BJ (cell line): ENCODE measurements at places on chromosomes 6 and 20. TPM values are rescaled to one million over a fixed set of nuclear protein-coding genes. Genes with fewer than 3 reads are reported as not detected.
A peak's percentile ranks its signal among the peaks of the same experiment; 100 is the strongest.

HUS1B gene
- 0.10 and 0.12 TPM in 2 replicates for polyA plus RNA-seq

TINAG gene
- not detected in 2 replicates for polyA plus RNA-seq

NHSL1 gene
- 3.3 and 3.6 TPM in 2 replicates for polyA plus RNA-seq

MRS2 gene
- polyA plus RNA-seq, result 6.5 and 12.9 TPM in 2 replicates

ABHD16B gene
- polyA plus RNA-seq, result not detected in 2 replicates

DNA sequence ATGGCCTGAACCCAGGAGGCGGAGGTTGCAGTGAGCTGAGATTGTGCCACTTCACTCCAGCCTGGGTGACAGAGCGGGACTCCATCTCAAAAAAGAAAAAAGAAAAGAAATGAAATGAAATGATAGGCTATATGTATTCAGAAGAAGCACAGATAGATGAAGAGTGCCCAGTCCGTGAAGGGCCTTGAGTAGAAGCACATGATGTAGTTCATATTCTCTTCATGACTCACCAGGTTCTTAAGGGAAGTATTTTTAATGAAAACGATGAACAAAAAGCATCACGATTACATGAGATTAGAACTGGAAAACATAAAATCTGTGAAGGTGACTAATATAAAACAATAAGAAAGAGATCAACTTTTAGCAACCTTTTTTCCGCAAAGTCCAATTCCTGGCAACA lies 29.8 kb downstream of the TPD52L1 start:
- no peak for DNase-seq

- no peak for DNase-seq
These were observed 425.3 kb upstream of the BTBD3 start for GRCh38 chr20:11492386-11492785.

DNA sequence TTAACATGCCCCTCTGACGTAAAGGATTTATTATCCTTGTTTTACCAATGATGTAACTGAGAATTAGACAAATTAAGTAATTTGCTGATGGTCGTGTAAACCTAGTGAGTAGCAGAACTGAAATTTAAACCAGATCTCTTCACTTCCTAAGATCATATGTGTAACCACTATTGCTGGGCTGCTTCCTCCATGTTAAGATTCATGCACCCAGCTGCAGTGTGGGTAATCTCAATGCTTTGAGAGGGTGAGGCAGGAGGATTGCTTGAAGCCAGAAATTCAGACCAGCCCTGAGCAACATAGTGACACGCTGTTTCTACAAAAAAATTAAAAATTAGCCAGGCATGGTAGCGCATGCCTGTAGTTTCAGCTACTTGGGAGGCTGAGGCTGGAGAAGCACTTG lies 97.9 kb downstream of the L3MBTL3 start:
- no peak for DNase-seq

DNA sequence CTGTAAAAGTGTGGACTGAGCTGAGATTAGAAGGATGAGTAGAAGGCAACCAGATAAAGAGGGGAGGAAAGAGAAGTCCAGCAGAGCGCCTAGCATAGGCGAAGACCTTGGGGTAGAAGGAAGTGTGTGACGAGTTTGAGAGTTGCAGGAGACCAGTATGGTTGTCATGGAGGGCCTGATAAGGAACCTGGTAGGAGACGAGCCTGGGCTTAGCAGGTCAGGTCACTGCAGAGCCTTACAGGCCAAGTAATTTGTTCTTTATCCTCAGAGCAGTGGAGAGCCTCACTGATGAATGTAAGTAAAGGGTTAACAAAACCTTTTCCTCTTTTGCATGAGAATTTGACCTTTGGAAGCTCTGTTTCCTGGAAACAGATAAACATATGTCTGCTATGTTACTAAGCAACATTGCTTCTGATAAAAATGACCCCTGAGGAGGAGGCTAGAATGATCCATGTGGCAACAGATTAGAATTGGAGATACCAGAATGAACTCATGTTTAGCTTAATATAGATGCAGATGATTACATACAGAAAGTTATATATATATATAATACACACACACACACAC lies 2.9 kb upstream of the TMEM74B start:
- no peak for DNase-seq

DNA sequence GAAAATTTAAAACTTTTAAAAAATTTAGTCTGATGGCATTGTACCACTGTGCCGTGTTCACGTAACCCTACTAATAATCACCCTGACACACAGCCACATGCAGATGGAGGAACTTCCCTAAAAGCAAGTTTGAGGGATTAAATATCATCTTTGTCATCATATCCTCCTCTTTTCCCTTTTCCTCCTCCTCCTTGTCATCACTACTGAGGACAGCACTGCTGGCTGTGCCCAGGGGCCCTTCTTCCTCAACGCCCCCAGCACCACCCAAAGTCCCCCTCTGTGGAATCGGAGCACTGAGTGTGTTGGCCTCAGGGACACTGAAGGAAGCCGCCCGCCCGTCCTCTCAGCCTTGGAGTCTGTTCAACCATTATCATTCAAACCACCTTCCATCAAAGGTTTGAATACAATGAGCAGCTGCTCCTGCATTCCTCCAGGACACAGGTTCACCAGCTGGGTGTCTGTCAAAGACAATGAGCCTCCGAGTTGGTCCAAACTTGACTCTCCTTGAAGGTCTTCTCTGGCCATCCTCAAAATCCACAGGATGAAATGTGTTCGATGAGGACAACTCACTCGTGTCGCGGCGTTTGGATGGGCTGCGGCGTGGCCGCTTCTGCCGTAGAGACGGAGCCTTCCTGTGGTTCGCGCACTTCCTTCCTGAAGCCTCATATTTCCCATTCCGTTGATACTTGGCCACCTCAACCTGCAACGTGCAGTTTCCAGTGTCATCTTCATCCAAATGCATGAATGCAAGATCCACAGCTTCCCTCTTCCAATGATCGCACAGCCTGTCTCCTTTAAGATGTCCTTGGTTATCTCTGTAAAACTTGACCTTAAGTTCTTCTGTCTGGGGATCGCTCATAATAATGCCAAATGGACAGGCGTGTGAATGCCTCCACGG lies 23.3 kb downstream of the NQO2 start:
- no peak for DNase-seq

- no peak for DNase-seq
These were observed 15.8 kb upstream of the RFPL4B start for GRCh38 chr6:112331306-112331705.

DNA sequence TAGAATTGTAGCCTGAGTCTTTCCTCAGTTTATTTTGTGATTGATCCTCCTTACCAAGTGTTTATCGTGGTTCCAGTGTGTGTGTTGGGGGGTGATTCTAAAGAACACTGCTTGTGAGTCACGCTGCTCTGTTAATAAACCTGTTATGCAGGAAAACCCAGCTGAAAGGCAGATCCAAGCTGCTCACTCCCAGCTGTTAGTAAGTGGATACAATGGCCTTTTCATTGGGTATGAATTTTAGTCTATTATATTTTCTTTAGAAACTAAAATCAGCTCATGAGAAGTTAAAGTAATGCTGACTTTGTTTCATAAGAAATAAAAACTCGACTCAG lies 12.2 kb upstream of the DSTN start:
- DNase-seq, result peak; percentile 51
